ENCODE measurements at places on chromosomes 13 and 19.

DNA sequence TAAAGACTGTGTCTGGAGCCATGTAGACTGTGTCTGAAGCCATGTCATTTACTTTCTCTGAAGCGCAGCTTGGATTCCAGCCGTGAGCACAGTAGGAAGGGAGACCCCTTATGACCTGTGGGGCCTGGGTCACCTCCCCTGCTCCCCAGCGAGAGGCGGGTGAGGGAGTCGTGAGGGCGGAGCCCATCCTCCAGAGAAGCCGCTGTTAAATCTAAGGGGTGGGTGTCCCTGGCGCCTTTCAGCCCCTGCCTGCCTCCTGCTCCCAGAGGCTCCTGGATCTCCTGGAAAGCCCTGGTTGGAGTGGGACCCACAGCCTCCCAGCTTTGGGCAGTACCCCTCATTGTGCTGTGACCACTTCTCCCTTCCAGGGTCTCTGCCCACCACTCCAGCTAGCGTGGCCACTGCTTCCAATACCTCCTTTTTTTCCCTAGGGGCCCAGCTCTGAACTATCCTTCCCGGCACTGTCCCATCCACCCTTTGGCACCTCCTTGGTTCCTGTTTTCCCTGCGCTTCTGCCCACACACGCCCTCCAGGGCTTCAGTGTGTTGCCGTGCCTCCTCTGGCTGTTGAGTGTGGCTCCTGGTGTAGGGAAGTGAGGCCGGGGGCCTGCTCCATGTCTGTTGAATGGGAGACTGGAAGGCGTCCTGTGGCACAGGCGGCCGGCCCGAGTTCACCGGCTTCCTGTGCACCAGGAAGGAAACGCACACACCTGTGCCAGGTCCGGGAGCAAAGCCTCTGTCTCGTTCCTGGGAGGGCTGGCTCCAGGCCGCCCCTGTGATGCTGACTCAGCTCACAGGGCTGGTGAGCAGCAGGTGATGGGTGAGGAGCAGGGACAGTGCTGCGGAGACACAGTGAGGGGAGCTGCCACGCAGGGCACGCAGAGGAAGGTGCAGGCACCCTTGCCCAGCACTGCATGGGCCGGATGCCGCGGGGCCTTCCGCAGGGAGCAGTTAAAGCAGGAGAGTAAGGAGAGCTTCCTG, 29.4 kb downstream of the ATP4B start:
- DNase-seq, result no peak

DNA sequence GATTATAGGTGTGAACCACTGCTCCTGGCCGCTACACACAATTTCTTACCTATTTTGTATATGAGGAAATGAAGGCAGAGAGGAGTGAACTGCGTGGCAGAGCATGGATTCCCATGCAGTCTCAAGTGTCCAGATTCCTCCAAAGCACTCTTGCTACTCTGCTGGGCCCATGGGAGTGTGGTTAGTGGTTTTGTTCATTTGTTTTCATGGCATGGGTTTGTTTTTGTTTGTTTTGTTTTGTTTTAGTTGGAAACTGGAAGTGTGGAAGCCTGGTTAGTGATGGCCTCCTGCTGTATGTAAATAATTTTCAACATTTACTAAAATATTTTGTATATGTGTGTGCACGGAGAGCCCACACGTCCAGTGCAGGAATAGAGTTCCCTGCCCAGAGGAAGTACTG, 61.3 kb upstream of the LRCH1 start:
- no peak for DNase-seq

- DNase-seq, result peak; percentile 5
Observed at GRCh38 chr13:113933901-113934300, 40.0 kb downstream of the C13orf46 start.

GRCh38 chr19:37519890-37520289, 13.2 kb downstream of the ZNF793 start:
- DNase-seq, result no peak

GRCh38 chr13:71368336-71368735, 498.7 kb downstream of the DACH1 start:
- DNase-seq, result no peak

- DNase-seq, result peak; percentile 54
Observed at GRCh38 chr19:48670699-48671445, 1.9 kb downstream of the NTN5 start.

All from right hindlimb (tissue), 1 donor.